Suppressor macrophage treated with lipopolysaccharide for 1 hour (primary cell): ENCODE measurements at places on chromosomes 6 and 20.
A peak's percentile ranks its signal among the peaks of the same experiment; 100 is the strongest.

- DNase-seq, result no peak
Observed at GRCh38 chr6:125562156-125562555, 187.3 kb upstream of the HEY2 start.

DNA sequence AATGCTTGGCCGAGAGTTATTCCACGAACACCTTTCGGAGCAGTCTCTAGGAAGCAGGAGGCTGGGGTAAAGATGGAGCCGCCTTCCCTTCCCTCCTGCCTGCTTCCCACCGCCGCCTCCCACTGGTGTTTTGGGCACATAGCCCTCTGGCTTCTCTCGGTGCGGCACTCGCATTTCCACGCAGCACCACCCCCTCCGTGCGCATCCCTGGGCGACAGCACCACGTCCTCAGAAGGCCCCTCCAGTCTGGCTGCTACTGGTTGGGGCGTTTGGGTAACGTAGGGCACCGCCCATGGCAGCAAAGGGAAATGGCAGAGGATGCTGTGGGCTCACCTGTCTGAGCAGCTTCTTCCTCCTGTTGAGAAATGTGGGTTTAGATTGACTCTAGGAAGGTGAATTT, 2.4 kb downstream of the COL20A1 start:
- DNase-seq, result no peak

DNA sequence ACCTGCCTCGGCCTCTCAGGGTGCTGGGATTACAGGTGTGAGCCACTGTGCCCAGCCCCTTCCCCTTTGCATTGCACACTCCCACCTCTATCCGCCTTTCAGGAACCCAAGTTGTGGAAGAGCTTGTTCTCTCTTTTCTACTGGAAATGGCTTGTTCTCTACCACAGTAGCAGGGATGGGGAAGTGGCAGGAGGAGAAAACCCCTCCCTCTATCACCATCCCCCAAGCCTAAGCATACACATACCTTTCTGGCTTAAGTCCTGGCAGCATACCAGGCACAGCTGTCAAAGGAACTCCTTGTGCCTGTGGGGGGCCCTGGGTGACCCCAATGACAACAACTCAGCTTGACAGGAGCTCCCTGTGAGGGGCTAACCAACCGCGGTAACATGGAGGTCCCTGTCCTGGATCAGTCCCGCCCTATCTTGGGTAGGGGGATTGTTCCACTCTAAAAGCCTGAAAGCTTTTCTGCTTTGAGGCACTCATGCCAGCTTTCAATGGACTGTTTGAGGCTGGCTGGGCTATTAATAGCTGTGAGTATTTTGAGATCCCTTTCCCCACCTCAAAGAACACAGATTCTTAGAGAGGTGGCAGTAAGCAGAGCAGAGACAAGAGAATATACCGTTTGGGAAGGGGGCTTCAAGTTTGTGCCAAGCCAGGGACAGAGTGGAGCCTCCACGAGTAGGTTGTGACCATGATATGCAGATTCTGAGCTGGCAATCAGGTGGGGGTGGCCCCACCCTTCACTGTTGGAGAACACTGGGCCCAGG, 2.3 kb downstream of the KLHDC3 start:
- DNase-seq, result peak; percentile 14

GRCh38 chr20:25278636-25279361, 30.9 kb downstream of the PYGB start:
- no peak for DNase-seq

GRCh38 chr6:17268114-17268513, 13.0 kb upstream of the RBM24 start:
- DNase-seq, result no peak

DNA sequence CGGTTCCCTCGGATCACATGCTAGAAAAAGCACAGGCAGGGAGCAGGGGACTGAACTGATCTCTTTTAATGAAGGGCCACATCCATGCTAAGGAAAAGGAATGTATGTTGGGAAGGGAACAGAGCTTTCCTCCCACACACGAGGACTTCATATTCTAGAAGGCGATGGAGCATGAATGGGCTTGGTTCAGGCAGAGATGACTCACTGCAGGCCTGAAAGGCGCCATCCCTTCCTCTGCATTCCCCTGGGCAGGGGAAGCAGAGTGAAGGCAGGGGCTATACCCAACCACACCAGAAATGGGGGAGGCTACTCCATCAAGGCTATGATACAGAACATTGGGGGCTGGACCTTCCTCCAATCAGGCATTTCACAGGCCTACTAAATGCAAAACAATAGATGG, 30.6 kb downstream of the ELMO2 start:
- no peak for DNase-seq

GRCh38 chr6:32876603-32877002, 22.6 kb downstream of the PSMB9 start:
- no peak for DNase-seq

- DNase-seq, result peak; percentile 56
Observed at GRCh38 chr6:33620856-33621710, at the start of gene ITPR3. ITPR3 (plus strand) TSS chr6:33621322; CDS start chr6:33621603, 281 bp downstream.

GRCh38 chr6:105964979-105965760, 121.0 kb upstream of the PRDM1 start:
- DNase-seq, result peak; percentile 69

DNA sequence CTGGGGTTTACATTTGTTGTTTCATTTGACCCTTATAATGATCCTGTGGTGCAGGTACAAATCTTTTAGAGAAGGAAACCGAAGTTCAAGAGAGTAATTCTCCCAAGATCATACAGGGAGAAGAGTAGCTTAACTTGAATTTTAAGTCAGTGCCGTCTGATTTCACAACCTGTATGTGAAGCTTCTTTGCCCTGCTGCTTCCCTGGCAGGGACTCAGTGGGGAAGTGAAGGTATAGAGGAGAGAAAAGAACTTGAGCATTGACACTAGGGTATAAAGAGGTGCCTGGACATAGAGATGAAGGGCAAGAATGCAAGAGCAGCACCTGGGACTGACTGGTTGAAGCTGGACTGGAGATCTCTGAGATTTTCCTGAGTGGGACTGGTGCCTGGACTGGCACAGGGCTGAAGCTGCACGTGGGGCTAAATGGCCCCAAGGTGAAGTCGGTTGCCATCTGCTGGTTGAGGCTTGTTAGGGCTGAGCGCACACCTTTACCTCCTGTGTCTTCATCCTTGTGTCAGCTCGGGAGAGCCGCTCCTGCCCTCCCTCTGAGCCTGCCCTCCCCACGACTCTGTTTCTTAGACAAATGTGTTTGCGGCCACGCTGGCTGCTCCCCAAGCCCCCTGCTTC, 41.8 kb downstream of the FARS2 start:
- DNase-seq, result peak; percentile 23

- DNase-seq, result no peak
Observed at GRCh38 chr6:154280521-154280920, 76.1 kb downstream of the IPCEF1 start.

DNA sequence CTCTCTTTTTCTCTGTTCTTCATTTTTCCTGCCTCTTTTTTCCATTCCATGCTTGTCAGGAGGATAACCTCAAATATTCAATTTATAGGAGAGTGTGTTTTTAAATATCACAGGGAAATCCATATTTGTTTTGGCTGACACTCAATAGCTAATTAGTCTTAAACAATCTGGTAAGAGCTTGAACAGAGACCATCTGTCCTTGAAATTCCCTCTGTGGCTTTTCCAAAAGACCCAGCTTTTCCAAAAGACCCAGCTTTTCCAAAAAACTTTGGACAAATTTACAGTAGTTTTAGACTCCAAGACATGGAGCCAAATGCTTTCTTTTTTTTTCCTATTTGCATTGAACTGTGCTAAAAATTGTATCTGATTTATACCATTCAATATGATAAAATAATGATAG, 127.4 kb upstream of the FAM83B start:
- DNase-seq, result no peak

DNA sequence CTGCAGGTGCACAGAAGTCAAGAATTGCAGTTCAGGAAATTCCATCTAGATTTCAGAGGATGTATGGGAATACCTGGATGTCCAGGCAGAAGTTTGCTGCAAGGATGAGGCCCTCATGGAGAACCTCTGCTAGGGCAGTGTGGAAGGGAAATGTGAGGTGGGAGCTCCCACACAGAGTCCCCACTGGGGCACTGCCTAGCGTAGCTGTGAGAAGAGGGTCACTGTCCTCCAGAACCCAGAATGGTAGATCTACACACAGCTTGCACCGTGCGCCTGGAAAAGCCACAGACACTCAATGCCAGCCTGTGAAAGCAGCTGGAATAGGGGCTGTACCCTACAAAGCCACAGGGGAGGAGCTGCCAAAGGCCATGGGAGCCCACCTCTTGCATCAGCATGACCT, 681.4 kb downstream of the EPHA7 start:
- DNase-seq, result no peak

DNA sequence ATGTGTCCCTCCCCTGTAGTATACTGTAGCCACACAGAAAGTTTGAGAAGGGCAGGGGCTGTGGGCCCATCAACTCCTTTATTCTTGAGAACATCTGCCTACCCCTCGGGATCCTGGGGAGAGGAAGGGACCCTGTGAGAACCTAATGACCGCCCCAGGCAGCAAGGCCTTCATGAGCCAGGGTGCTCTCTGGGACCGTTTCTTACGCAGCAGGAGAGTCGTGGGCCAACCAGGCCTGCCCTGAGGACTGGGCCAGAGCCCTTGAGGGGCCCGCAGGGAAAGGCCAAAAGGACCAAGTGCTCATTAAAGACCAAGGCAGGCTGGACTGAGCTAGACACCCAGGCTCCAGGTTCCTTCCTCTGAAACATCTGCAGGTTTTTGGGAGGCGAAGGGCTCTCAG, 5.2 kb downstream of the SGK2 start:
- no peak for DNase-seq

DNA sequence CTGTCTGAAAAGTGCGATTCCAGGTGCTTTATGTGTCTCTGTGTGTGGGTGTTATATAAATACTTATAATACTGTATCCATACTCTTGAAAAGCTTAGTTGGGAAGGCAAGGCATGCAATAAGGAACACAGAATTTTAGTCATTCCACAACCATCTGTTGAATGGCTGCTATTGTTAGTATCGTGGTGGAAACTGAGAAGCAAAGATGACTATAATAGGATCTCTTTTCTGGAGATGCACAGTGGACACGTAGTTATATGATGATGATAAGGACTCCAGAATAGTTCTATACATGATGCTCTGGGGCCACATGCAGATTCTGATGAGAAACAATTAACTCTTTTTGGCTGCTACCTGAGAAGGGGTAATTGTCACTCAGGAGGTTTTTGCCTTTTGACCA, 25.2 kb downstream of the ESR1 start:
- no peak for DNase-seq

- no peak for DNase-seq
Observed at GRCh38 chr6:20128018-20128417, 84.3 kb downstream of the MBOAT1 start.

- no peak for DNase-seq
Observed at GRCh38 chr6:44471271-44471981, 83.9 kb downstream of the CDC5L start.

DNA sequence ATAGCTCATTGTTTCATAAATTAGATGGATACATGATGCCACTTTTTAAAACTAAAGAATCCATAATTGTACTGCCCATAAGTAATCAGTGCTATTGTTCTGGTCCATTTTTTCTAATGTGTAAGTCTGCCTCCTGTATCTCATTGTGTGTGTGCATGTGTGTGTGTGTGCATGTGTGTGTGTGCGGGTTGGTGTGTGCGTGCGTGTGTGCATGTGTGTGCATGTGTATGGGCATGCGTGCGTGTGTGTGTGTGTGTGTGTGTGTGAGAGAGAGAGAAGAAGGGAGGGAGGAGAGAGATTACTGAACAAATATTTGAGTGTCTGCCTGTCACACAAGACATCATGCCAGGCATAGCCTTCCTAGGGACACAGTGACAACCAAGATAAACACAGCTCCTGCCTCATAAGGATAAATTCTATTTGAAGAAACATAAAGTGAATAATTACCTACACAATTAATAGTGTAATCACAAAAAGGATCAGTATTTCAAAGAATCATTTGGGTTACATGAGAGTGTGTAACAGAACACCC, 33.2 kb upstream of the RPS6KA2 start:
- DNase-seq, result no peak

- no peak for DNase-seq
Observed at GRCh38 chr6:101716810-101717209, 323.3 kb downstream of the GRIK2 start.

DNA sequence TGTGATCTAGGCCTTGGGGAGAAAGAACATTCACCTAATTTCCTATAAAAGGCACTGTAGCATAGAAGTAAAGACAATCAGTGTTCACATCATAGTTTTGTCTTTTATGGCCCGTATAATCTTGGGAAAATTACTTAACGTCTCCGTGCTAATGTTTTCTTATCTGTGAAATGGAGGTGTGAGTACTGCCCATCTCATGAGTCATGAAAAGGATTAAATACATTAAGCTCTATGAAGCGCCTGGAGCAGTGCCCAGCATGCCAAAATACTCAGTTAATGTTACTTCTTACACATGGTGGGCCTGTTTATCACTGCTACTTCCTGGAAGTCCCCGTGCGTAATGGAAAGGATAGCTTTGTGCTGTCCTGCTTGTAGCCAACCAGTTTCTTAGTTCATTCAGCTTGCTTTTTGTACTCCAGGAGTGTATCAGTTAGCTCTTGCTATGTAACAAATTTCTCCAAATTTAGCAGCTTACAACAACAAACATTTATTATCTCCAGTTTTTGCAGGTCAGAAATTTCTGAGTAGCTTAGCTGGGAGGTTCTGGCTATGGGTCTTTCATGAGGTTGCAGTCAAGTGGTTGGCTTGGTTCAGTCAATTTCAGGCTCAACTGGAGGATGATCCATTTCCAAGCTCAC, 103.6 kb upstream of the BMP2 start:
- no peak for DNase-seq

- no peak for DNase-seq
Observed at GRCh38 chr6:143112084-143112768, 51.5 kb downstream of the AIG1 start.

- DNase-seq, result peak; percentile 49
Observed at GRCh38 chr20:20593447-20594170, 118.8 kb downstream of the RALGAPA2 start.

DNA sequence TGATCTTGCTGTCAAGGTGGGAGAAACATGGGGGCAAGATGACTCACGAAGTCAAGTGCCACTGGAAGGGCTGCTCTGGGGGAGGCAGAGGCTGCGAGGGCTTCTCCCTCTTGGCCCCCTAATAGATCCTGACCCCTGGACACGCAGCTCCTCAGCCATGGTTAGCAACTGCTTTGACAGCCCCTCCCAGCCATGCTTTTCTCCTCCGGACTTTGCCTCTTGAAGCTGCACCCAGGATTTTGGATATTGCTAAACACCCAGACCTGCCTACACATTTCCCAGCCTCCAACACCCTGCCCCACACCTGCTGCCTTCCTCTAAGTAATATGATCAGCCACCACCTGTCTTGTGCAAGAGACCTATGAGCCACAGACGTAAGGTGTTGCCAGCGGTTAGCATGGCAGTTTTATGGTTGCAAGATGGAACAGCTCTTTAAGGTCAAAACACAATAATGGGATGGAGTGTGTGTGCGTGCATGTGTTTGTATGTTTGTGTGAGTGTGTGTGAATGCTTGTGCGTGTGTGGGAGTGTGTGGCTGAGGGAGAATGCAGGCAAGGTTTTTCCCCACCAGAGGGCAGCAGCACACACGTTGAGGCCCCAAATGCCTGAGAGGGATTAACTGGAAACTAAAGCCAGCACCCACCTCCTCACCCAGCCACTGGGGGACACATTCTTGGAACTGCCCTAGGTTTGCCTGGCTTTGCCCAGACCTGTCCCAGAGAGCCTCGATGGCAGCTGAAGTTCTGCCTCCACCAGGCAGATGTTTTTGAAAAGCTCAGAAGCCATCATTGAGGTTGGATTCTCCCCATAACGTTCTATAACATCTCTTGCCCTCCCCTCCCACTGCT, 2.5 kb downstream of the IP6K3 start:
- peak; percentile 72 for DNase-seq
